ENCODE measurements at places on chromosomes 7 and 10.

- DNase-seq, result no peak
Observed at GRCh38 chr10:88994019-88994418, 3.4 kb downstream of the FAS start.

- DNase-seq, result peak; percentile 56
Observed at GRCh38 chr10:6647811-6648526, 67.9 kb upstream of the PRKCQ start.

GRCh38 chr10:21989453-21990154, 13.9 kb downstream of the DNAJC1 start:
- DNase-seq, result peak; percentile 28

GRCh38 chr7:79063019-79063698, 390.3 kb downstream of the MAGI2 start:
- no peak for DNase-seq

- DNase-seq, result no peak
Observed at GRCh38 chr7:75727881-75728593, 10.7 kb downstream of the HIP1 start.

DNA sequence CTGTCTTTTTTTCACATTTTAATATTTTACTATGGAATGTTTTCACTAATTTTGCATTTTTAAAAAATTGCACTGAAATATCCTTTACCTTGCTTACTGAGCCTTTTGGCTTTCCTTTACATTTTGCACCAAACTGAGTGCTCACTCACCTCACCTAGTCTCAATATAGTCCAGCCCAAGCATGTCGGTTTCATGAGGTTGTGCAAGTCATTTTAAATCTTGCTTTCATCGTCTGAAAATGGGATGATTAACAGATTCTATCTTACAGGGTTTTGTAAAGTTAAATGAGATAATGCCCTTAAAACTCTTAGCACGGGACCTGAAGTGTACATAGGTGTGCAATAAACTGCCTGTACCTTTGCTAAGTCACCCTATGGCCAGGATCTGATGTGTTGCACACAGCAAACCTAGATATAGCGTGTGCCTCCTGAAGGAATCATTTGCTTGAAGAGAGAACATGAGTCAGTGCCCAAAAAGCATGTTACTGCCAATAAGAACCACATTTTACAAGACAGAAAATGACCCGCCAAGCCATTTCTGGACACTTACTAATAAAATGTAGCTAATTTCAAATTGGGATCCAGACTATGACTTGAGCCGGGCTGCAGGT, 199.8 kb downstream of the JCAD start:
- DNase-seq, result no peak

DNA sequence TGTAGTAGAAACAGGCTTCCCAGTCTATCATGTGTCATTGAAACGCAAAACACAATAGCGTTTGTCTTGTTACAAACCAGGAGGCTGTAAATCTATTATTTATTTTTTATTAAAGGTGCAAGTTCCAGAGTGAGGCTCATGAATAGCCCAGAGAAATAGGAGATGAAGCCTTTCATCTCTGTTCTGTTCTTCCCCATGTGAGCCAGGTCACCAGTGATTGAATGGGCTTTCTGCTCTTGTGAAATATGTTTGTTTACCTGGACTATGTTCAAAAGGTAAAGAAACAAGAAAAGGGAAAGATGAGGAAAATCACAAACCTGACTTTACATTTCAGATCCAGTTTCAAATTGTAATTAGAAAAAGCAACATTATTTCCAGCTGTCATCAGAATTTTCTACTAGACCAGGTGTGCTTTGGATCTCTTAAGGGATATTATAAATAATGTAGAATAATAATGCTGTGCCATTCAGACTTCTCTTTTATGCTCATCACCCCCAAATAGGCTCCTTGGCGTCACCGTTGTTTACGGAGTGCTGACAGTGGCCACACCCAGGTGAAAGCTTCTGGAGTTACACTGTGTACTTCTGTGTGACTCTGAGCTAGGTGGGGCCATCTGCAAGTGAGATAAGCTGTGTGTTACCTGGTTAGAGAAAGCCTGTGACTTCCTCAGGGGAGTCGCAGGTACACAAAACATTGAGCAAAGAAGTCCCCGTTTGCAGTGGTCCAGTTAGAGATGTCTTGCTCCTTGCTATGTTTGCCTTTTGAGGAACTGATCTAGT, 274.9 kb downstream of the SDK1 start:
- no peak for DNase-seq

DNA sequence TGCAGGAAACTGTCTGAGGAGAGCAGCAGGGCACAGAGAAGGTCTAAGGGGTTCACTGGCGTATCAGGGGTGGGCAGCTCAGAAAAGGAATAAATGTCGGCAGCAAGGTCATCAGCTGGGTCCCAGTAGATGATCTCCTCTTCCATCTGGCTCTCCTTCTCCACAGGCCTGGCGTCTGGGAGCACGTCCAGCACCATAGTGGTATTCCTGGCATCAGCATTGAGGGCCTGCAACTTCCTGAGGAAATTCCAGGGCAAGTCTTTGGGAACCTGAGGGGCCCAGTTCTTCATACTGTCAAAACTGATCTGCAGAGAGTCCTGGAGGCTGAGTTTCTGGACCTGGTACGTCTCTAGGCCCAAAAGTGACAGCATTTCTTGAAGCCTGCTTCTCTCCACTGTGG, 9.6 kb upstream of the MRPS24 start:
- DNase-seq, result no peak

DNA sequence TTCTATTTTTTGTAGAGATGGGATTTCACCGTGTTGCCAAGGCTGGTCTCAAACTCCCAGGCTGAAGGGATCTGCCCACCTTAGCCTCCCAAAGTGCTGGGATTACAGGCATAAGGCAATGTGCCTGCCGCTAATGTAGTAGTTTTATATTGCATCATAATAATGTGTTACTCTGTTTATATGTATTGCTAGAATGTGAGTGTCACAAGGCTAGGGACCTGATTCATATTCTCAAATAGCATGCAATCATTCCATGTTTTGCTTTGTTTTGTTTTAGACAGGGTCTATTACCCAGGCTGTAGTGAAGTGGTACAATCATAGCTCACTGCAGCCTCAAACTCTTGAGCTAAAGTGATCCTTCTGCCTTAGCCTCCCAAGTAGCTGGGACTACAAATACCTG, 13.5 kb downstream of the CCL26 start:
- no peak for DNase-seq

DNA sequence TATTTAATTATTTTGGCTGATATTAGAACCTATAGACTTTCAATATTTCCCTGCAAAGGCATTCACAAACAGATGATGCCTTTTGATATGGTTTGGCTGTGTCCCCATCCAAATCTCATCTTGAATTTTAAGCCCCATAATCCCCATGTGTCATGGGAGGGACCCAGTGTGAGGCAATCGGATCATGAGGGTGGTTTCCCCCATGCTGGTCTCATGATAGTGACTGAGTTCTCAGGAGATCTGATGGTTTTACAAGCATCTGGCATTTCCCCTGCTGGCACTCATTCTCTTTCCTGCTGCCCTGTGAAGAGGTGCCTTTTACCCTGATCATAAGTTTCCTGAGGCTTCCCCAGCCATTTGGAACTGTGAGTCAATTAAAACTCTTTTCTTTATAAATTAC, 9.3 kb upstream of the PNLIPRP3 start:
- no peak for DNase-seq

DNA sequence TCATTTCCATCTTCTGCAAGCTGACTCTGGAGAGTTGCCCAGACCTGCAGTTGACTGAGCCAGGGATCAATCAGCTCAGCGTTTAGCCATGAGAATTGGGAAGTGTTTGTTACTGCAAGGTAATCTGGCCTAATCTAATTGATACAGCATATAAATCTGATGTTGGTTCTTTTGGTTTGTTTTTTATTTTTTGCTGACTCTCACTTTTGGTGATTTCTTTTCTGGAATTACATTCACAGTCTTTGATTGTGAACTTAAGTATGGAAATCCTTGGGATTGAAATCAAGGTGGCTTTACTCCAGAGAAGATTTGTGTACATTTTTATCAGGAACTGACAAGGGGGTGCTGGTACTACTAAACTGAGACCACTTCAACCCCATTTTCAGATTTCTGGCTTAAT, 1.7 kb upstream of the GIMAP6 start:
- DNase-seq, result no peak

DNA sequence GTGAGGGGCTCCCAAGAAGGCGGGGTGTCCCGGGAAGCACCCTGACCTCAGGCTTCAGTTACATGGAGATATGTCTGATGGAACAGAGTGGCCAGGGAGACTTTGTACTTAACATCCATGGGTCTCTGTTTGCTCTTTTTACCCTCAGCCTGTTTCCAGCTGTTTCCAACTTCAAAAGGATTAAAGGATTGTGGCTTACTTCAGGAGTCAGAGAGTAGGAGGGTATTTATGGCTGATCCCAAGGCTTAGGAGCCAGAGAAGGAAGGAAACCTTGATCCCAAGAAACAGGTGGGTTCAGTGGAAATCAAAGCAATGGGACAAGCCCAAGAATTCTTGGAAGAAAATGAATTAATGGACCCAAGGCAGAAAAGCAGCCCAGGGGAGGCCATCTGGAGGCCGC, 37.7 kb upstream of the ZNF438 start:
- no peak for DNase-seq

GRCh38 chr7:151456276-151456675, 16.3 kb upstream of the CRYGN start:
- DNase-seq, result no peak

DNA sequence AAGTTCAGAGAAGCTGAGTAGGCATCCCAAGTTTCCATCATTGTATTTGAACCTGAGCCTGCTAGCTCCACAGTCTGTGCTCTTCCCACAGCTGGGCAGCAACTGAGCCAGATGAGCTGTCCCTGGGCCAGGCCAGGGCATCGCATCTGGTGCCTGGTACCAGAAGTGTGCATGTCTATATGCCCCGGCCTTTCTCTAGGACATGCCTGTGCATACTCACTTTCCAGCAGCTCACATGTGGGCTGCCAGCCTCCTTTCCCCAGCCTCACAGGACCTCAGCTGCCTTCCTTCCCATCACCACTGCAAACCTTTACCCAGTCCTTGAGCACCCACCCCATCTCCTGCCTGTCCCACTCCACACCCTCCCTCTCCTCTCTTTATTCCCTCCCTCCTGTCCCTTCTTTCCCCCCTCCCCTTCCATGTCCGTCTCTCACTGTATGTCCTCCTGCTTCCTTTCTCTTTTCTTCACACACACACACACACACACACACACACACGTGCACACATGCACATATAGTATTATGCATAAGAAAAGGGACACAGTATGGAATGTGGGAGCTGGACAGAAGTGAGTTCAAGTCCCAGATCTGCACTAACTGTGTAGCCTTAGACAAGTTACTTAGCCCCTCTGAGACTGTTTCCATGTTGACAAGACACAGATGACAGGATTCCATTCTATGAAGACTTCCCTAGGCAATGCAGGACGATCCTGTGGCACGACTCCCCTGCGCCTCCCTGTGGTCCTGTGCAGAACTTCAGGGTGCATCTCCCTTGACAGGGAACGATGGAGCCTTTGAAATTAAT, 10.9 kb downstream of the CDHR1 start:
- peak; percentile 57 for DNase-seq

- peak; percentile 64 for DNase-seq
Observed at GRCh38 chr10:11823122-11823988, at the start of gene PROSER2. Gene PROSER2, plus strand, starts transcription at chr10:11823356. Its CDS starts 28,722 bp downstream, at chr10:11852078.

DNA sequence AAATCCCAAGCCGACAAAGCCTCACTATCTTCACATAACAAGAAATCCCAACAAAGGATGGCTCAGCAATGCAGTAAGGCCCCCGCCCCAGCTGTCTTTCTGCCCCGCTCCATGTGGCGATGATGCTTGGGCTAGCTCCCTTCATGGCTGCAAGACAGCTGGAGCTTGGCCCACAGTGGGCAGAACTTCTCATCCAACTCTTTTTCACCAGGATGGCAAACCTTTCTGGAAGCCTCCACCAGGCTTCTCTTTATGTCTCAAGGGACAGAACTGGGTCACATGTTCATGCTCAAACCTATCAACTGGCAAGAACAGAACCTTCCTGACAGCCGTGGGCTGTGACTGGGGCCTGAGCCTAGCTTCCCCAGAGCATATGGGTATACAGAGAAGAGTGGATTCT, 260.5 kb upstream of the MKLN1 start:
- no peak for DNase-seq

DNA sequence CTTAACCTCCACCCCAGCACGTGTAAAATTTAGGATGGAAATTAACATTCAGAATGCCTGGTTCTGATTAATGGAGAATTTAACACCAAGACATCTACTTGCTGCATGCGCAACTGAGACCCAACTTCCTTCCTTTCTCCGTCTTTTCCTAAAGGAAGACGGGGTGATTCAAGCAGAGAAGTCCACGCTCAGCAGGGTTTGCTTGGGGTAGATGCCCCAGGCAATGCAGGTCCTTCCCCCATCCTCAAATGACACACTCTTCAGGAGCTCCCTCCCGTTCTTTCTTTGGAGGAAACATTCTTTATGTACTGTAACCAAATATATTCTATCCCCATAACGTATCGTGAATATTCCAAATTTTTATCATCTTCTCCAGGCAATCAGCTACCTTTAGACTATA, 47.0 kb downstream of the FAM171A1 start:
- DNase-seq, result no peak

DNA sequence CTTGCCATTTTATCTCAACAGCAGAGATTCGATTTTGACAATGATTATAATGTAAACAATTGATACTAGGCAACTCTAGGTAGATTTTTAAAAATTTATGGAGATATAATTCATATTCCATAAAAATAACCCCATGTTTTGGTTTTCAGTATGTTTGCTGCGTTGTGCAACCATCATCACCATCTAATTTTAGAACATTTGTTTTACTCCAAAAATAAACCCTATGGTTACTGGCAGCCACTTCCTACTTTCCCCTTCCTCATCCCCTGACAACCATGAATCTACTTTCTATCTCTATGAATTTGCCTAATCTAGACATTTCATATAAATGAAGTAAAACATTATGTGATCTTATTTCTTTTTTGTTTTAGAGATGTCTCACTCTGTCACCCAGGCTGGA, 401.9 kb downstream of the THSD7A start:
- DNase-seq, result no peak

DNA sequence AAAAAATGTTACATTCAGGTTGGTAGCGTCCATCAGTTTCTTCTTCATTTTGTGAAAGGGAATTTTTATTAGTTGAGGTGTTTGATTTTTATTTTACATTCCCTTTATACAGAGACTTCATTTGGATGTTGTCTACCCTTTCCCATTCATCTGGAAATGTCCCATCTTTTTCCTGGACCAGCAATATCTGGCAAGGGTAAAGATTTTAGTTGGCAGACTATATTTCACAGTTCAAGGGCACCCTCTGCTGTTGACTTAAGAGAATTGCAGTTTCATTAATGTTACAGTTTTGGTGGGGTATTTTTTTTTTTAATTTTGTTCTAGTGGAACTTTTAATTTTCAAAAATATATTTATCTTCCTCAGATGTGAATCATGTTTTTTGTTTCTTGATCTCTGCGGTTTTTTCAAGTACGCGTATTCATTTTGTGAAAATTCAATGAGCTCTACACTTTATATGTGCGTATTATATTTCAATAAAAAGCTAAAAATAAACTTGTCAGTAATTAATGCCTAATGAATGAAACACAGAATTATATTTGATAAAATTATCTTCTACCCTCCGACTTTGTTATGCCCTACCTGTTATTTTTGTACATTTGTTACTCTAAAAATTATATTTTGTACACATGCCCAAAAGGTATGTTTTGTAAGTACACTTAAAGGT, 97.9 kb upstream of the KLF14 start:
- peak; percentile 51 for DNase-seq

GRCh38 chr7:23333671-23334246, 34.6 kb downstream of the MALSU1 start:
- DNase-seq, result peak; percentile 68

GRCh38 chr10:18501198-18501597, 150.2 kb downstream of the NSUN6 start:
- DNase-seq, result peak; percentile 58
